Kidney capillary endothelial cell (primary cell): ENCODE measurements at places on chromosomes 5 and 9.

GRCh38 chr5:11941566-11941965 lies 37.3 kb upstream of the CTNND2 start:
- DNase-seq: no peak

DNA sequence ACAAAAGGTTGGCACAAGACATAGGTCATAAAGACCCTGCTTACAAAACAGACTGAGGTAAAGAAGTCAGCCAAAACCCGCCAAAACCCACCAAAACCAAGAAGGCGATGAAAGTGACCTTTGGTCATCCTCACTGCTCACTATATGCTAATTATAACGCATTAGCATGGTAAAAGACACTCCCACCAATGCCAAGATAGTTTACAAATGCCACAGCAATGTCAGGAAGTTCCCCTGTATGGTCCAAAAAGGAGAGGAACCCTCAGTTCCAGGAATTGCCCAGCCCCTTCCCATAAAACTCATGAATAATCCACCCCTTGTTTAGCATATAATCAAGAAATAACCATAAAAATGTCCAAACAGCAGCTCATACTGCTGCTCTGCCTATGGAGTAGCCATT lies 27.7 kb downstream of the MLLT3 start:
- DNase-seq: no peak

- DNase-seq: no peak
Observed at GRCh38 chr5:96636046-96636445, 26.1 kb upstream of the CAST start.

DNA sequence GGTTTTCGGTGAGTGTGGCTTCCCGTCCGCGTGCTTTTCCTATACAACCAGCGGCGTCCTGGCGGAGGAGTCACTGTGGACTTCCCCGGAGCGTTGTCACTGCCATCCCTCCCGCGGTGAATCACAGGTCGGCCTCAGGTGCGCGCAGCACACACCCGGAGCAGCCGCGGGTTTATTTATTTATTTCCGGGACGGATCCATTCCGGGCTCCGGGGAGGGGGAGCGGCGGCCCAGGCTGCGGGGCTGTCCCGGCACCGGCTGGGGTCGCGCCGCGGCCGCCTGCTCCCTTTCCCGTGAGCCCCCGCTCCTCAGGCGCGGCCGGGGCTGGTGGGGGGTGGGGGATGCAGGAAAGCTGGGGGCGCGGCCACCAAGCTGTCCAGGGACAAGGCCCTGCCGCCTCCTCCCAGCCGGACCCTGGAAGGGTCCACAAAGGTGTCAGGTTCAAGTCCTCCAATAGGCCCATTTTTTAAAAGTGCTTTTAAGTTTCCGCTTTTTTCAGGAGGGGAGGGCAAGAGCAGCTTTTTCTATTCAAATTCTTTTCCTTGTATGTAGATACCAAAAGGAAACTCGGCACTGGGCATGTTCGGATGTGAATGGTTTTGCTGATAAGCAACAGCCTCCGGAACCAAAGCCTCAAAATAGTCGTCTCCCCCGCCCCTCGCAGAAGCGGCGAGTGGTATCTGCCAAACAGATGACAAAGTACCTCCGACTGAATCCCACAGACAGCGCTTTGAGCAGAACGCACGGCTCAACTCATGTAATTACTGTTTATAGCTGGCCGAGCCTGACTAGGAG lies 192.5 kb downstream of the CD180 start:
- DNase-seq: peak; percentile 90

DNA sequence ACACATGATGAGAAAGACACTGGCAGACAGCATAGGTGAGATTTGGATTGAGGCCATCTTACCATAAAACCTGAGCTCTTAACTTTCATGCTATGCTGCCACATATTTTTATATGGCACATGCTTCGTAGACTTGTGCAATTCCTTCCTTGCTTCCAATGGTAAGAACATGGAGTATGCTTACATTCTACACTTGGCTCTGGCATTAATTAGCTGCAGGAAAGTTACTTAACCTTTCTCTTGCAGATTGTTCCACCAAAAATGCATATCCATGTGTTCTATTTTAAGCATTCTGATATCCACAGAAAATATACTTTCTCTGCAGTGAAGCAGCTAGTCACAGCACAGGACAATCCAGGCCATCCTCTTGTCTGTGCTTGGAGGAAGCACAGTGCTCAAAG lies 119.4 kb downstream of the MPDZ start:
- DNase-seq: no peak

DNA sequence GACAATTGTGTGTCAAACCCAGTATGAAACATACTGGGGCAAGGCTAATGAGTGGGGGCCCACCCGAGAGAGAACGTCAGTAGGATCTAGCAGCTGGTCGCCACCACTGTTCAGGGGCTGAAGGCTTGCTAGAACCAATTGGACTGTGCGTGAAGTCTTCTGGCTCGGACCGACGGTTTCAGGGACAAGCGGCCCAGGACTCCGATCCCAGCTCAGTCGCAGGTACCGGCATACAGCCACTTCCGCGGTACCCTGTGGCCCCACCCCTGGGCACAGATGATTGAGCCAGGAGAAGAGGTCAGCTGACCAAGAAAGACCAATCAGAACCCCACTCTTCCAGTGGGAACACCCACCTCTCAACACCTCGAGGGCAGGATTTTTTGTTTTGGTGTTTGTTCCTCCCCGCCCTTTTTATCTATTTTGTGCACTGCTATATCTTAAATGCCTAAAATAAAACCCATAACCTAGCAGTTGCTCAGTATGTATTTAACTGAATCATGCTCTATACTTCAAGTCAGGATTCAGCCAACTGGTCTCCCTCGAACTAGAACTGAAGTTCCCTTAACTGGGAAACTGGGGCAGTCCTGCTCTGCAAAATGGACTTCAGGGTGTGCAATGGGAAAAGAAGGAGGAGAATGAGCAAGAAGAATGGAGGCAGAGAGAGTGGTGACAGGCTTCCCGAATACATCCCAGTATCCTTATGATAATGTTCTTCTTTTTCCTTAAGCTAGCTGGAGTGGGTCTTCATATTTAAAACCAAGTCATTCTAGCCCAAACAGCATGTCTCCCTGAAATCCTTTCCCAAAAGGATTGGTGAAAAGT lies 21.1 kb upstream of the CPEB4 start:
- DNase-seq: no peak

DNA sequence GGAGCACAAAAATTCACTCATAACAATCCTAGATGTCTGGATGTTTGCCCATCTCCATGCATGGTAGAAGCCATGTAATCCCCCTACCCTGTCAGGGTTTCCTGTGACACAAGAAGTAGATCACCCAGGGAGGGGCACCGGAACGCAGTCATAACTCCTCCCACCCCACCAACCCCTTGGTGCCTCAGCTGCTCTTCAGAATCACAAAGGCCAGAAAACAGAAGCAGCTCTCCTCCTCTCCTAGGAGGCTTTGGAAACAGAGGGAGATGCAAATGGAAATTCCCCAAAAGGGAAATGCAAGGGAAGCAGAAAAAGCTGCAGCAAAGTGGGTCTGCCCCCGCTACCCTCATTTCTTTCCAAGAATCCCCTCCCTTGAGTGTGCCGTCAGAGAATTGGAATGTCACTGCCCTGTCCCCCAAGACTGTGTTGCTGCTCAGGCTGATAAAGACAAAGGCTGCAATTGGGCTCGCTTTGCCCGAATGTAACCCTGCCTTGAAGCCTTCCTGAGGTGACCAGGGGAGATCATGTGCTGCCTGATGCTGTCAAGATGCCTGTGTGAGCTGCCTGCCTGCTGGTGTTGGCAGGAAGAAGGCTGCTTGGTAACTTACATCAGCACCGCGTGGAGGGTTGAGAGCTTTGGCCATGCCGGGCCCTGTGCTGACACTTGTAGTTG lies 65.5 kb upstream of the ABCA1 start:
- no peak for DNase-seq

GRCh38 chr5:150119421-150120061 lies 33.2 kb upstream of the CSF1R start:
- no peak for DNase-seq
